ENCODE measurements at places on chromosomes 2 and 18.

DNA sequence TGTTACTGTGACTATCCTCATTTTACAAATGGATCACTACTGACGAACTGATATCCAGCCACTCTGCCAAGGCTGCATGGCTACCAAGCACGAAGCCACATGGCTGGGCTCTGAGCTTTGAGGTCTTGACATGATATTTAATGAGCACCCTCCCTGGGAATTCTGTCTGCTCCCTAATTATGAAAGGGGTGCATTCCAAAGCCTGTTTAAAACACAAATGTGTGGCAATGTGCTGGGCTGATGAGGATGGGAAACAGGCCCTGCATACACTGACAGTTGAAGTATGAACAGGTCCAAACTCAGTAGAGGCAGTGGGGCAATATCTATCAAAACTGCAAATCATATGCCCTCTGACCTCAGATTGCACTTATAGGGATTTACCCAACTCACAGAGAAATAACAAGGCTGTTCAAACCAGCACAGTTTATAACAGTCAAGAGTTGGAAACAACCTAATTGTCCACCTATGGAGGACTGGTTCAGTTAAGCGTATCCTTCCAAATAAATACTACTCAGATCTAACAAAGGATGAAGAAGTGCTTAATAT lies 20.8 kb downstream of the CDC42EP3 start:
- DNase-seq = no peak

DNA sequence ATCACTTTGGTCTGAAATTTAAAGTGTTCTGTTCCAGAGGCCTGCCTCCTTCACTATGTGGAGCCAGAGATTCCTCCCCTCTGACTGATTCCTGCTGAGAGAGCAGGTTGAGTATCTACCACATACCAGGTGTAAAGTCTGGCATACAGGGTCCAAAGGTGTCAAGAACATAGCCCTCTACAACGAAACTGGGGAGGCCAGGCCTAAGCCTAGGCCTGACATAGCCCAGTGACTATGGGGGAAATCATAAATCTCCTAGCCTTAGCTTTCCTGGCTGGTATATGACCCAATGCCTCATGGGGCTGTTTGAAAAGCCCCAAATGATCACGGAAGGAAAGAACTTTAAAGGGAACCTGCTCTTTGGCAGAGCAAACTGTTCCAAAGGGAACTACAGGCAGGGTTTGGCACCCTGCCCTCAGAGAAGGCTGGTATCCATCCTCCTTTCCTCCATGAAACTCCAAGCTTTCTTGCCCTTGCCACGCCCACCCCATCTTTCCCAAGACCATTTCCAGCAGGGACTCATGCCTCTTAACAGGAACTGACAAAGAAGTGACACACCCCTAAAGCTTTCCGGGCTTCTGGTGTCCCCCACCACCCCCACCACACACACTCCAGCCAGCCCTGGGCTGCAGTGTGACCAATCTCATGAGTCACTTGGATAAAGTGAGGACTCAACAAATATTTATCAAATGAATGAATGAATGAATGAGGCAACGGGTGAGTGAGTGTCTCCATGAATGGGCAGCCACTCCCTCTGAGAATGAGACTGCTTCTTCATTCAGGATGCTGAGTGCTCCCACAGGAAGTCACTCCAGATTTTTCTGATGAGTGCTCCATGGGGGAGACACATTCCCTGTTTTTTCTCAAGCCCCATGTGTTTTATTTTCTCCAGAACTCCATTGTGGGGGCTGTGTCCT lies 114.5 kb upstream of the STPG4 start:
- DNase-seq = no peak

GRCh38 chr18:58041633-58042032 lies 2.4 kb upstream of the NEDD4L start:
- DNase-seq = no peak

GRCh38 chr2:168024459-168024858 lies 222.9 kb downstream of the STK39 start:
- DNase-seq = no peak

DNA sequence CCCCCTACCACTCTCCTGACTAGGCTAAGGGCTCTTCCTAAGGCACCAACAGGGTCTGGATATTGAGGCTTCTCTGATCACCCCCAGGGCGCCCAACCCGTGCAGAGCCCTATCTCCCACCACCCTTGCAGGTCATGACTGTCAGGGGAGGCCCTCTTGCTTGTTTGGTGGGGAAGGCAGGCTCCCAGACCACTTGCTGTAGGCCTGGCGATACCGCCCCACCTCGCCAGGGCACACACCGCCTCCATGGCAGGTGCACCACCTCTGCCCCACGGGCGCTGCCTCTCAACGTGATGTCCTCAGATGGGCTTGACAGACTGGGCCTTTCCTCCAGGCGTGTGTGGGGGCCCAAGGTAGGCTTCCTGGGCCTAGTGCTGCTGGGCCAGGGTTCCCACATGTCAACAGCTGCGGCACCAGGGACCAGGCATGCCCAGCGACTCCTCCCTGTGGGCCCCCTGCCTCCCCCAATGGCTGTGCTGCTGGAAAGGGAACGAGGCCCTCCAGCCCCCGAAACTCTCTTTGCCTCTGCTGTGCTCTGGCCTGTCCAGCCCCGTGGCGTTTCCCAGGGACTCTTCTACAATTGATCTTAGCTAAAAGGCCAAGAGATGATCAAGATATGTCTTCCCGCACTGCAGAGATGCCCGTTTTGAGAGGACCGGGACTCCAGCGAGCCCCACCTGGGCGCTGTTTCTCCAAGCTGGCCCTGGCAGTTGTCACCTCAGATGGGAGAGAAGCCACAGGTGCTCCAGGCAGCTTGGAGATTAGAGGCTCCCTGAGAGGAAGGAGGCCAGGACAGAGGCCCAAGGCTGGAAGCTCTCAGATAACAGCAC lies 7.5 kb downstream of the NPPC start:
- DNase-seq = no peak

GRCh38 chr2:9809448-9810088 lies 33.7 kb upstream of the TAF1B start:
- no peak for DNase-seq

- no peak for DNase-seq
Measured at GRCh38 chr18:26503382-26503781, 45.0 kb downstream of the KCTD1 start.

- no peak for DNase-seq
Measured at GRCh38 chr2:113390124-113390849, 47.2 kb upstream of the ZNG1B start.

DNA sequence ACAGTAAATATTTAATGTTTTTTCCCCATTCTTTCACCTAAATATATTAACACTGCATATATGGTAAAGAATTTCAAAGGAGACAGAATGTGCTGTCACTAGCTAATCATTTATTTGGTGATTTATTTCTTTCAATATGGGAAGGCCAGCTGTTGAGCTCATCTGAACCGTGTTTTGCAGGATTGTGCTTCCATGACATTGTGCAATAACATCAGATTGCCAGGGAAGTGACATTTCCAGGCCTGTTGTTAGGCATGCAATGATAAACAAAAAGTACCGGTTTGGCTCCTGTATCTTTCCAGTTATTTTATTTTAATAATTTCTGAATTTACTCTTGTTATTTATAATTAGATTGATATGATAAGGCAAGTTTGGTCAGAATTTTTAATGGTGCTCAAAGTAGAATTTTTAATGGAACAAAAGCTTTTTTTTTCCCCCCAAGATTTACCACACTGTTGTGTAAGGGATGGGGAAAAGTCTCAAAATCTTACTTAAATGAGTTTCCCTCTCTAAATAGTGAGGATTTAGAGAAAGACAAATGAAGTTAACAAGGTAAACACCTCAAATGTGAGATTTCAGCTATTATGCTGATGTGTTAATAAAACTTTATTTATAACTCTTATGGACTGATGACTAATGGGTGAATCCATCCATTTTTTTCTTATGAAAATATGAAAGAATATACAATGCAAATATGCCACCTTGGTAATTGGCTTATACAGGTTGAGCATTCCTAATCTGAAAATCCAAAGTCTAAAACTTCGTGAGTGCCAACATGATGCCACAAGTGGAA lies 52.7 kb downstream of the MALT1 start:
- no peak for DNase-seq
